Smooth muscle cell of bladder (primary cell): ENCODE measurements at places on chromosomes 6 and 20. TPM values are rescaled to one million over a fixed set of nuclear protein-coding genes. Genes with fewer than 3 reads are reported as not detected.

ID1 gene
- total RNA-seq, result 141 and 149 TPM in 2 replicates

CLPSL1 gene
- not detected in 2 replicates for total RNA-seq

BMP5 gene
- under 0.01 and 2.1 TPM in 2 replicates for total RNA-seq

GPANK1 gene
- 13.4 and 14.3 TPM in 2 replicates for total RNA-seq

BPI gene
- total RNA-seq, result not detected in 2 replicates

GABRR1 gene
- not detected in 2 replicates for total RNA-seq

B4GALT5 gene
- 22.5 and 35.0 TPM in 2 replicates for total RNA-seq

SRXN1 gene
- 62.6 and 94.9 TPM in 2 replicates for total RNA-seq

WFDC10B gene
- total RNA-seq, result 0.14 TPM in 1 of 2 replicates, not detected in the other
